Left lung (tissue), 14 donors: ENCODE measurements at places on chromosomes 16 and 17. TPM values are rescaled to one million over a fixed set of nuclear protein-coding genes. Genes with fewer than 3 reads are reported as not detected.

CACNG5 gene
- not detected for polyA plus RNA-seq

SLC12A3 gene
- polyA plus RNA-seq: 0.27 TPM

SHBG gene
- 0.72 TPM for polyA plus RNA-seq

SLC35G6 gene
- 0.35 TPM for polyA plus RNA-seq

ODAD4 gene
- 4.6 TPM for polyA plus RNA-seq

GDPD1 gene
- 10.4 TPM for polyA plus RNA-seq

CHD9NB gene
- polyA plus RNA-seq: 10.6 TPM

KRTAP16-1 gene
- polyA plus RNA-seq: not detected

LRRC37A3 gene
- 31.7 TPM for polyA plus RNA-seq

RNF135 gene
- polyA plus RNA-seq: 15.0 TPM

MSLN gene
- 19.1 TPM for polyA plus RNA-seq

TMEM220 gene
- 11.0 TPM for polyA plus RNA-seq

C16orf92 gene
- polyA plus RNA-seq: not detected

KRTAP4-6 gene
- polyA plus RNA-seq: not detected

CORO6 gene
- polyA plus RNA-seq: 5.7 TPM

NAGLU gene
- 10.3 TPM for polyA plus RNA-seq

KRT24 gene
- polyA plus RNA-seq: not detected

ZNF385C gene
- 3.8 TPM for polyA plus RNA-seq

EPX gene
- 0.90 TPM for polyA plus RNA-seq

ITGAD gene
- polyA plus RNA-seq: 0.04 TPM

TP53TG3 gene
- polyA plus RNA-seq: not detected

CRHR1 gene
- polyA plus RNA-seq: not detected

NTN3 gene
- polyA plus RNA-seq: 4.1 TPM

ITGAL gene
- 5.2 TPM for polyA plus RNA-seq

KRTAP17-1 gene
- polyA plus RNA-seq: not detected

OTOP3 gene
- not detected for polyA plus RNA-seq

CD300A gene
- polyA plus RNA-seq: 3.0 TPM

TMED6 gene
- 5.0 TPM for polyA plus RNA-seq

UMOD gene
- polyA plus RNA-seq: 0.11 TPM

CCR7 gene
- 0.54 TPM for polyA plus RNA-seq

TEDC2 gene
- 5.7 TPM for polyA plus RNA-seq

PERCC1 gene
- polyA plus RNA-seq: 1.4 TPM

CDH11 gene
- polyA plus RNA-seq: 250 TPM
